ENCODE measurements at places on chromosomes 6 and 20.

GRCh38 chr20:21104921-21105320, 1.2 kb downstream of the LINC00237 start:
- no peak for DNase-seq

DNA sequence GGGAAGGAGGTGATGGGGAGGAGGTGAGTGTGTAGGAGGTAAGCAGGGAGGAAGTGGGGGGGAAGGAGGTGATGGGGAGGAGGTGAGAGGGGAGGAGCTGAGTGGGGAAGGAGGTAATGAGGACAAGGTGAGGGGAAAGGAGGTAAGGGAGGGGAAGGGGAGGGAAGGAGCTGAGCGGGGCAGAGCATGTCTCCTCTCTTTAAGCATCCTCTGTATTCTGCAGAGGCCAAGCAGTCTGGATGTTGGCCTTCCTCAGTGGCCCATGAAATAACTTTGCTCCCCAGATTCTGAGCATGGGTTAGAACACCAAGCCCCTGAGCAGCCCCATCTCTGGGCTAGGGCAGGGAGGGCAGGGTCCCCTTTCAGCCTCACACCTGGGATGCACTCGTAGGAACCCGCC, 84.6 kb downstream of the EDN3 start:
- DNase-seq = no peak

DNA sequence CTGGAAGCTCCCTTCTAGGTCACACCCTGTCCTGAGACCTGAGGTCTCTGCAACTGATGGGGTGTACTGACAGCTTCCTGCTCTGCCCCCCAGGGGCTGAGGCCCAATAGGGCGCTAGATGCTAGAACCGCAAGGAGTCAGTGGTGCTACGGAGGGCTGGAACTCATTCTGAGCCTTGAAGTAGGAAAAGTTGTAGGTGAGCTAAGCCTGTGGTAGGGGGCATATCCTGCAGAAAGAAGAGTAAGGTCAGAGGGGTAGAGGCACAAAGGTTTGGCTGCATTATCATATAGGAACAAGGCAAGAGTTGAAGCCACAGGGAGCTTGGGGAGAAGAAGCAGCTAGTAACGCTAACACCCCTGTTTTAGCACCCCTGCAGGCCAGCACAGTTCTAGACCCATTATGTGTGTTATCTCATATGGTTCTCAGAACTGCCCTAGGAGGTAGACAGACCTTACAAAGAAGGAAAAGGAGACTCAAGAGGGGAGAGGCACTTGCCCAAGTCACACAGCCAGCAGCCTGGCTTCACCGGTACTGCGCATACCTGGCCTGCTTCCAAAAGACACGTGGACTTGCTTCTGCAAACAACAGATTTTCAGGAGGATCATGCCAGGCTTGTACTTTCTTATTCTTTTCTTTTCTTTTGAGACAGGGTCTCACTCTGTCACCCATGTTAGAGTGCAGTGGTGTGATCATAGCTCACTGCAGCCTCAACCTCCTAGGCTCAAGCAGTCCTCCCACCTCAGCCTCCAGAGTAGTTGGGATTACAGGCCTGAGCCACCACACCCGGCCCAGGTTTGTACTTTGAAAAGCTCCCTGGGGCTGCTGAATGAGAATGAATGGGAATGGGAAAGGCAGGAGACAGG, 156.1 kb downstream of the MRPL14 start:
- no peak for DNase-seq

DNA sequence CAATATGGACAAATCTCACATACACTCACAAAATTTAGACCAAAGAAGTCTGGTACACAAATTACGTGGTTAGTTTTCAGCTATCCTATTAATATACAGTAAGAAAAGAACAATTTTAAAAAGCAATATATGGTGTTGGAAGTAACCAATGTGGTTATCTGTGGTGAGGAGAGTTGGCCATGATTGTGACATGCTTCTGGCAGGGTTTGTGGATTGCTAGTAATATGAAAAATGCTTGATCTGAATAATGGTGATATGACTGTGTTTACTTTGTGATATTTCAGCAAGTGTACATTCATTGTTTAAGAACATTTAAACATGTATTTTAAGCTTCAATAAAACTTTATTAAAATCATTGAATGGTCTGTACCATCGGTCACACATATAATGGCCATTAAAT, 99.1 kb downstream of the ADGB start:
- no peak for DNase-seq

- no peak for DNase-seq
Measured at GRCh38 chr20:1429143-1429728, 36.4 kb upstream of the FKBP1A start.

GRCh38 chr20:1994627-1995026, 769 bp upstream of the PDYN start:
- no peak for DNase-seq

DNA sequence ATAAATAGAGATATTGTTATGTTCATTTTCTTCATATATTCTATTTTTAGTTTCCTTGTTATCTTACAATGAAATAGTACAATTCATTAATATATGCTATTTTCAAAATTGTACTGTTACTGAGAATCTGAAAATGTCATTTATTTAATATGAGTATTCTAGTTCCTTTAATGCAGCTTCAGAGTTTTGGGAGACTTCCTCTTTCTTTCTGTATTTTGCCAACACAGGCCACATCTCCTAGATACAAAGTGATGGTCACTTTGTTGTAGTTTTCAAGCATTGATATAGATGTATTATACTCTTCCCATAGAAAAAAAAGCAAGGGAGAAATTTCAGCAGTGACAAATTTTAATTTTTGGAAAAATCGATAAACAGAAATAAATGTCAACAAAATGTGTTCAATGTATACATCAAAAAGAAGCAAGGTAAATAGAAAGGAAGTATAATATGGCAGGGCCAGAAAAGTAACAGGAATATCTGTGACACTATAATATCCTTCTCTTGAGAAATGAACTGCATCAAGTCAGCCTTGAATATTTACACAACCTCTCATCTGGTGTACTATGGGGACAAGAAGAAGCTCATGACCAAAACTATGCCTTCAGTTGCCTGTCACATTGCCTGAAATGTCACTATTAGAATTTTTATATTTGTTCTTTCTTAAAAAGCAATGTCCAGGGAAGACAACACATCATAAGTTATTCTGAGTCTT, 396.0 kb downstream of the TBC1D32 start:
- DNase-seq = no peak

GRCh38 chr20:22308934-22309333, 275.4 kb downstream of the FOXA2 start:
- no peak for DNase-seq

DNA sequence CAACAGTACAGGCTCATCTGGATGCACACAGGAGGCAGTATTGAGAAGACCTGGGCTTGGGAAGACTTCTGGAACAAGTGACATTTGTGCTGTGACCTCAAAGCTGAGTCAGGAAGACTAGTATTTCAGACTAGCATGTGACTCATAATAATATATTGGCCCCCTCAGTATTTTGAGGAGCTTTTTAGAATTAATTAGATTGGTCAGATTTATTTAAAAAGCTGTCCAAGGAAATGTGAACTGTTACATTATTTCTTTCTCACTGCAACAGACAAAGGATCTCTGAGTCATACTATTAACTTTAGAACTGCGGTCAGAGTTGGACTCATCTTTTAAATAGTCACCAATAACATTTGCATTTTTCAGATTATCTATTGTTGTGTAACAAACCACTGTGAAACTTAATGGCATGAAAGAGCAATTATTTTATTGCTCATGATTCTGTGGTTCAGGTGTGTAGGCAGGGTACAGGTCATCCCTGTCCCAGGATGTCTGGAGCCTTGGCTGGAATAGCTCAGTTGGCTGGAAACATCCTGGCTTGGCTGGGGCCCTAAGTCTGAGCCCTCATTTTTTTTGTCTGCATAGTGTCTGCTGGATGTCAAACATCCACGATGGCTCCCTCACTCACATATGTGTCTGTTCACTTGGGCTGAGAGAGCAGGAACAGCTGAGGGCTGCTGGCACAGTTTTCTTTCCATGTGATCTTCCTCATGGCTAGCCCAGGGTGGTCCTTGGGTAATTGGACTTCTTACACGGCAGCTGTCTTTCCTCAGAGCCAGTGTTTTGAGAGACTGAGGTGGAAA, 46.9 kb downstream of the MAP3K4 start:
- no peak for DNase-seq

DNA sequence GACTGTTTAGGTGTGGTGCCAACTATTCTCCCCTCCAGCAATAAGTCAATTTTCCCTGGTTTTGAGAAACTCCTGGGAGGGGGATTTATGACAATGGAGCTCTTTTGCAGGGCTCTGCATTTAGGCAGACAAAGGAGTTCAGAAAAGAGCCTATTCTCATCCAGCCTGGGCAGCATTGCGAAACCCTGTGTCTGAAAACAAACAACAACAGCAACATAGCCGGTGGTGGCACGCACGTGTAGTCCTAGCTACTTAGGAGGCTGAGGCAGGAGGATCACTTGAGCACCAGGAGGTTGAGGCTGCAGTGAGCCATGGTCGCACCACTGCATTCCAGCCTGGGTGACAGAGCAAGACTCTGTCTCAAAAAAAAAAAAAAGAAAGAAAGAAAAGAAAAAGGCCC, 6.4 kb downstream of the CLPS start:
- DNase-seq = no peak

- DNase-seq = no peak
Measured at GRCh38 chr6:111090766-111091165, 3.5 kb downstream of the SLC16A10 start.

GRCh38 chr20:61558726-61559125, 306.7 kb downstream of the CDH4 start:
- DNase-seq = no peak

DNA sequence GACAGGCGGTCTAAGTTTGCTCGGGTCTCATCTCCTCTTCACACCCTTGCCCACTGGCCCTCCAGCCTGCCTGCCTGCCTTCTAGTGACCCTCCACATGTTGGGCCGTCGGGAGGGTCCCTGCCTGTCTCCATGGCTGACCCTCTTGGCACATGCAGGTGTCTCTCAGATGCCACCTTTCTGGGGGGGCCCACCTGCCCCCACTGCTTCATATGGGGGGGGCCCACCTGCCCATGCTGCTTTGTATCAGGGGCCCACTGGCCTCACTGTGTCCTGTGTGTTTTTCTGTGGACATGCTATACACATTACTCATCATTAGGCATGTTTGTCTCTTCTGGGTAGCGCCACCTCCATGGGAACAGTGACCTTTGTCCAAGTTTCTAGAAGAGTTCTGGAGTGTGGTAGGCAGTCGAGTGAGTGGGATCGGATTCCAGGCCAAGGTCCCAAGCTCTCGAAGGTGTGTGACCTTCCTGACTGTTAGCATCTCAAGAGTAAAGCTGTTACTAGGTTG, 40.4 kb upstream of the KIF25 start:
- no peak for DNase-seq

DNA sequence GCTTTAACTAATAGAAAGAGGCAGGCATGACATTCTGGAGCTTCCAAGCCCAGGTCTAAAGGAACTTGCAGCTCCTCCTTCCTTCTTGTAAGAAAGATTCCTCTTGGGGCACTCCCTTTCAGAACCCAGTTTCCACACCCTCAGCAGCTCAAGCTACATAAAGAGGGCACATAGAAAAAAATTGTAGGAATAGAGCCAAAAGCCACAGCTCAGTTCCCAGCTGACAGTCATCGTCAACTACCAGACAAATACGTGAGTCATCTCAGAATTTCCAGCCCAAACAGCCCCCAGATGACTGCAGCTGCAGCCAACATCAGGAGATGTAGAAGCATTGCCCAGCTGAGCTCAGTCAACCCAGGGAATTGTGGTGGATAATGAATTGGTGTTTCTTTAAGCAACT, 349.8 kb upstream of the ARID1B start:
- no peak for DNase-seq

- DNase-seq = no peak
Measured at GRCh38 chr6:97175806-97176205, 107.2 kb downstream of the MMS22L start.

All from NCI-H524 (cell line).